ENCODE measurements at places on chromosomes 12 and 14. TPM values are rescaled to one million over a fixed set of nuclear protein-coding genes. Genes with fewer than 3 reads are reported as not detected.
A peak's percentile ranks its signal among the peaks of the same experiment; 100 is the strongest.

Gene UNC79
- 0.15 TPM for total RNA-seq

Gene BEST3
- total RNA-seq = not detected

Gene FGF6
- not detected for total RNA-seq

Gene PRKD1
- 3.3 TPM for total RNA-seq

DNA sequence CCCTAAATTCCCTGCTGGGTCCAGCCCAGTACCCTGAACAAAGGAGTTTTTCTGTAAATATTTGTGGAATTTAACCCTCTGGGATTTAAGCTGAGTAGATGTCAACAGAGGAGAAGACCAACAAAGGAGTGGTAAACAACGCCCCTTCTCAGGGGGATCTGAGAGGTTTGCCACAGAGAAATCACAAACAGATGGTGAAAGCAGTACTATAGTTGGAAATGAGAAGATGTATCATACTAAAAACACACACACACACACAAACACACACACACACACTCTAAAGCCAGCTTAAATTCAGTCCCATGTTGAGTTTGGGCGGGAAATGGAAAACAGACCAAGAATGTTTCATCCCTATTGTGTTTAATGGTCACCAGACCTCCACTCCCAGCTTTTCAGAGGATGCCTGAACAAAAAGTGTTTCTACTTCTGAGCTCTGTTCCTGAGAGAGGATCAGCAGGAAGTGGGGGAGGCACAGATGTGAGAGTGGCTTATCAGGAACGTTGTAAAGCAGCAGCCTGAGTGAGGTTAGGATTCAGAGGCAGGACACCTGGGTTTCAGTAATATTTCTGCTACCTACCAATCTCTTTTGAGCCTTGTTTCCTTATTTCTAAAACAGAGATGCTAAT lies 3.2 kb downstream of the BIN2 start:
- DNase-seq = no peak

- DNase-seq = no peak
Measured at GRCh38 chr14:75363570-75364227, 64.1 kb upstream of the JDP2 start.

DNA sequence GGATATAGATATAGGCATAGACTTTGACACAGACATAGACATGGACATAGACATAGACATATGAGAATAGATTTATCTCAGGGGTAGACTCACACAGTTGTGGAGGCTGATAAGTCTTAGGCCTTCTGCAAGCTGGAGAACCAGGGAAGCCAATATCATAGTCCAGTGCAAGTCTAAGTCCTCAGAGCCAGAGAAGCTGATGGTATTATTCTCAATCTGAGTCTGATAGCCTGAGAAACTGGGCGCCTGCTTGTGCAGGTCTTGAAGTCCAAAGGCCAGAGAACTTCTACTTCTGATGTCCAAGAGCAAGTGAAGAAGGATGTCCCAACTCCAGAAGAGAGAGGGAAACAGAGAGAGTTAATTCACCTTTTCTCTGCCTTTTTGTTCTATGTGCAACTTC lies 476.5 kb downstream of the SLC6A15 start:
- no peak for DNase-seq

DNA sequence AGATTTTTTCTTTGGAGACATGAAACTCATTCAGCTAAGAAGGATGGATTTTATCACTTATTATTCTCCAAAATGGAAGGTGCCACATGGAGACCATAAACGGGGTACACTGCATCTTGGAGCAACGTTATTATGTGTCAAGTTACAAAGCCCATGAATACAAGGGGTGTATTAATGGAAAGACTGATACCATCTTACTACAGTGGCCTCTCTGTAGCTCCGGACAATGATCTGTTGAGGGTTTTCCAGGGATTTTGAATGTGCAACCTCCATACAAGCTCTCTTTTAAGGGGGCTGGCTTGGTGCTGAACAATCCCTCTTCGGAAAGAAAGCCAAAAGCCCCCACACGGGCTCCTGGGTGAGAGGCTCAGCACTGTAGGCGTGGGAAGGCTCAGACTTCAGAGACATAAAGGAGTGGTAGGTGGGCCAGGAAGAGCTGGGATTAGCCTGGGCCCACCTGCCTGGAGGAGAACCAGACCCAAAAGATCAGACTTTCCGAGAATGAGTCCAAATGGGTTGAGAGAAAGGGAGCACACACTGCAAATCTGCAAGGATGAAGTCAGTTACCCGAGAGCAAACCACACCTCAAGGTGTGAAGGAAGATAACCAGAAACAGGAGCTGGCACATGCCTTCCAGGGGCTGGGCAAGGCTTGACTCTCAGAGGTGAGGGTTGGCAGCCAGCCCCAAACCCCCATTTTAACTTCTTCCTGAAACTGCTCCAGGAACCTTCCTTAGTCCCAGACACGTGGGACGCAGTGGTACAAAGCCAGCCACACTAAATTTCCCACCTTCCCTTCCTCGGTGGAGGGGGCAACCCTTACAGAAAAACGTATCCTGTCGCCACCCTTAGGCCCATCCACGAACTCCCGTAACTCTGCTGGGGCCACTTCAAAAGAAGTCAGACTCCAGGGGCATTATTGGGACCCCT lies 1.5 kb downstream of the VPS37B start:
- DNase-seq = peak; percentile 45

Gene RIPK3
- total RNA-seq = 77.6 TPM

Gene RESF1
- total RNA-seq = 350 TPM

GRCh38 chr14:34099635-34100034 lies 148.8 kb upstream of the EGLN3 start:
- no peak for DNase-seq

Gene KMT2D
- 199 TPM for total RNA-seq

- DNase-seq = no peak
Measured at GRCh38 chr14:22821193-22822015, 6.2 kb upstream of the SLC7A7 start.

- no peak for DNase-seq
Measured at GRCh38 chr12:86719381-86719780, 463.2 kb upstream of the MGAT4C start.

Gene MEG3
- not detected for total RNA-seq

- DNase-seq = no peak
Measured at GRCh38 chr12:127162307-127162706, 1104.7 kb upstream of the TMEM132C start.

Gene OVCH1
- total RNA-seq = not detected

DNA sequence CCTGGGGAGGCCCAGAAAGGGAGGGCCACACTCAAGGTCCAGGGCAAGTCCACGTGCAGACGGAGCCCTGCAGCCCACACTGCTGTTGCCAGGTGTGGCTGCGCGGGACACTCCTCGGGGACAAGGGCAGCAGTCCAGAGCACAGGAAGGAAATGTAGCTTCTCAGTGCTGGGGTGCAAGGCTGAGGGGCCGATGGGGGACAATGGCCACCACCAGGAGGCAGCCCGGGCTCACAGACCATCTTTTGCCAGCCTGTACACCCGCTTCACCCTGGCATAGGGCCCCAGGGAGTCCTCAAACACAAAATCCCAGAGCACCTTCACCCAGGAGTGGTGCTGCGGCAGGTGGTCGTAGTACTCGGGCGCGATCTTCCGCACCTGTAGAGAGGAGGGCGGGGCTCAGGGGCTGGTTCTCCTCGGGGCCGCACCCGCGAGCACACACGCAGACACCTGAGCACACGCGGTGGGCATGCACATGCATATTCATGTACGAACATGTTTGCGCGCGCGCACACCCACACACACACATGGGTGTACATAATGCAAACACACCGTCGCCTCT lies 12.8 kb downstream of the DEGS2 start:
- peak; percentile 49 for DNase-seq

DNA sequence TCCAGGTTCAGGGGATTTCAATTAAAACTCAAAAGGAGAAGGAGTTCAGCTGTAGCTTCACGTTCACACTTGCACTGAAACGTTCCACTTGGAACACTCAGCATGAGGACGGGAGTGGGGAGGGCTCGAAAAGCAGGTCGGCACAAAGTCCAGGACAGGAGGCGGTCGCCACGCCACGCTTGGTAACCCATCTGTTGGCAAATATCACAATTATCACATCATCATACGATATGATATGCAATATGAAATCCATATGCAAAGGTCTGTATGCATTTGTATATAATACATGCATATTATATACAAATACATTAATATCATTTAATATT lies 17.2 kb downstream of the ADGRD1 start:
- DNase-seq = no peak

DNA sequence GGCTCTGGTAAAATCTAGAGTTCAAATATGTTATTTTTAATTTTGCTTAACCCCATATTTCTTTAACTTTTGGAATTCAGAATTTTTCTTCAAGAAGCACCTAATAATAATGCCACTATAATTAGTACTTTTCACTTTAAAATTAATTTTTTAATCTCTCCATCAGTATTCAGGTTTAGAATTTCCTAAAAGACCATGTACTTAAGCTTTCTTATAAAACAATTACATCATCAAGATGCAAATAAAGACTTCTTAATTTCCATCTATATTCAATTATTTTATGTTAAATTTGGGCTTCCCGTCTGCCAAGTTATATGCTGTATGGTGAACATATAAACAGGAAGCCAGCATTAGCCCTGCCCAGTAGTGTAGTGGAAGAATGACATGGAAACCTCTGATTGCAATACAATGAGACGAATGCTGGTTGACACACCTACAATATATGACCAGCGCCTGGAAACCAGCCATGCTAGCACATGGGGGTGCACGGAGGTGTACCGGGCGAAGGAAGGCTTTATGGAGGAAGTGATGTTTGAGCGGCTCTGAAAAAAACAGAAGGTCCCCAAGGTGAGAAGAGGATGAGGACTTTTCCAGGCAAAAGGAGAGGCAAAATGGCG lies 82.2 kb downstream of the LLPH start:
- DNase-seq = no peak

Gene KRT2
- not detected for total RNA-seq

Gene INSM2
- not detected for total RNA-seq

DNA sequence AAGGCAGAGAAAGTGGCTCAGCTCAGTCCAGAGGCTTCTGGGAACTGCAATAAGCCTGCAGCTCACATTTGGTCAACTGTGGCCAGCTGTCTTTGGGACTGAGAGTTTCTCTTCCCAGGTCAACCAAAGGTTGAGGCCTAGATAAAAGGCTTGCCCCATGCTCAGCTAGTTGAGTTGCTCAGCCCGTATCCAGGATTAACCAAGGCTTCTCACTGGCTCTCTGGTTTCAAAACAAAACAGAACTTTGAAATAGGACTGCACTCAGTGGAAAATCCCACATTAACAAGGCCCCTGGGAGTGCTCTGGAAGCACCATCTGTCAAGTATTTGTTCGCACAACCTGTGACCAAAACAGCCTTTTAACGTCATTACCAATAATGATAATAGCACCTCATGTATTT lies 40.3 kb upstream of the NUAK1 start:
- DNase-seq = no peak

Gene TCP11L2
- 306 TPM for total RNA-seq

Gene LTBP2
- 0.22 TPM for total RNA-seq

Gene KRT71
- not detected for total RNA-seq

- DNase-seq = no peak
Measured at GRCh38 chr14:59358784-59359183, 106.4 kb downstream of the GPR135 start.

- no peak for DNase-seq
Measured at GRCh38 chr12:11998944-11999315, 71.8 kb upstream of the BCL2L14 start.

- no peak for DNase-seq
Measured at GRCh38 chr12:122929812-122930211, 33.9 kb upstream of the VPS37B start.

DNA sequence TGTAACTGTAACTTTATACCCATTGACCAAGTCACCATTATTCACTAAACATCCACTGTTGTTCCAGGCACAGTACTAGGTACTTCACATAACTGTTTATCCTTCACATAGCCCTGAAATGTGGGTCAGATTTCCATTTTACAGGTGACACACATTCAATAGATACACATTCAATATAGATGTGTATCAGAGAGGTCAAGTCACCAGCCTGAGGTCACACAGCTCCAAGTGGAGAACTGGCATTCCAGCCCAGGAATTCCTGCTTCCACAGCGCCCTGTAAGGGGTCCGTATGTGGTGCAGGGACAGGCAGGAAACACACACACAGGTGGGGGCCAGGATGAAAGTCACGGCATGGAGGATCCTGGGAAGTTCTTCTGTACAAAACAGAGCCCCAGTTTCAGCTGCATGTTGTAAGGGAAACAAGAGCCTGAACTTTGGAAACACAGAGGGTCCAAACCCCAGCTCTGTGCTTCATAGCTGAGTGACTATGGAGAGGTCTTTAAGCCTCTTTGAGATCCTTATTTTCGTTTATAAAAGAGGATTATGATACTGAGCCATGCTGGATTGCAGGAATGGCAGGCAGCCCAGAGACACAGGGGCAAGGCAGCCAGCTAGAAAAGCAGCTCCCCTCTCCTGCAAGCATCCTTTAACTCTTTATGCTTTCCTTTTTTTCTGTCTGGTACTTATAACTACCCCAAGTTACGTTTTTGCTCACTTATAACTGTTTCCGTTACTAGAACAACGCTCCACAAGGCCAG lies 50.3 kb upstream of the DICER1 start:
- no peak for DNase-seq

Gene POC1B
- total RNA-seq = 33.3 TPM

GRCh38 chr12:1594006-1594260 lies 448 bp downstream of the FBXL14 start:
- DNase-seq = peak; percentile 87

Gene RTN1
- not detected for total RNA-seq

- no peak for DNase-seq
Measured at GRCh38 chr14:28759653-28760313, 6.8 kb upstream of the FOXG1 start.

- no peak for DNase-seq
Measured at GRCh38 chr14:21475767-21476522, 814 bp downstream of the RAB2B start.

GRCh38 chr14:51448831-51449670 lies 202.7 kb upstream of the FRMD6 start:
- no peak for DNase-seq

- no peak for DNase-seq
Measured at GRCh38 chr14:22384167-22384549, 204.9 kb downstream of the DAD1 start.

- DNase-seq = no peak
Measured at GRCh38 chr12:73057428-73057827, 785.3 kb downstream of the TRHDE start.

- DNase-seq = no peak
Measured at GRCh38 chr14:100333827-100334226, 10.7 kb downstream of the SLC25A47 start.

- DNase-seq = no peak
Measured at GRCh38 chr12:92942905-92943304, 13.8 kb upstream of the EEA1 start.

- DNase-seq = no peak
Measured at GRCh38 chr14:29814156-29815015, 113.3 kb downstream of the PRKD1 start.

Gene OAS2
- total RNA-seq = 59.3 TPM

Gene TBPL2
- total RNA-seq = not detected

- no peak for DNase-seq
Measured at GRCh38 chr14:50800032-50800431, 30.9 kb downstream of the NIN start.
